ENCODE measurements at places on chromosomes 5 and 9. TPM values are rescaled to one million over a fixed set of nuclear protein-coding genes. Genes with fewer than 3 reads are reported as not detected.
A peak's percentile ranks its signal among the peaks of the same experiment; 100 is the strongest.

DNA sequence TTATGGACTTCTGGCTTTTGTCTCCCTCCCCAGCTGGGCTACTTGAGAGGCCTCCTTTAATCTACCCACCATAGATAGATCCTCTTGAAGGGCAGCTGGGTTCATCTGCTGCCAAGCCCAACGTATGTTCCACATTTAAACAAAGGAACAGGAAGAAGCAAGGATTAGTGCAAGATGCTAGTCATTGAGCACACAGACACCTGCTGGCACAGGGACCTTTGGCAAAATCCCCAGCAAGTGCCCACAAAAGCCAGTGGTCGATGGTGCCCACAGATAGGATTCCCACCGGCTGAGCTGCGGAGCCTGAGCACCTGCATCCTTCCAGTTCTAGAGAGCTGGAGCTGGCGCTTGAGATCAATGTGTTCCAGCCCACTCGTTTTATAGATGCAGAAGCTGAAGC lies 57.7 kb upstream of the SHB start:
- no peak overlapping the region for H3K4me3 ChIP-seq
- no peak overlapping the region for H3K27ac ChIP-seq
- peaks cover 8% of the 10 kb centered on the region for H3K27me3 ChIP-seq
- H3K4me1 ChIP-seq = no peaks in the 10 kb centered on the region

GRCh38 chr5:35484241-35484640 lies 133.4 kb upstream of the SPEF2 start:
- peaks cover 6% of the 10 kb centered on the region for H3K4me1 ChIP-seq
- no peaks in the 10 kb centered on the region for H3K27me3 ChIP-seq
- H3K27ac ChIP-seq = no peak overlapping the region
- H3K4me3 ChIP-seq = no peak overlapping the region

DNA sequence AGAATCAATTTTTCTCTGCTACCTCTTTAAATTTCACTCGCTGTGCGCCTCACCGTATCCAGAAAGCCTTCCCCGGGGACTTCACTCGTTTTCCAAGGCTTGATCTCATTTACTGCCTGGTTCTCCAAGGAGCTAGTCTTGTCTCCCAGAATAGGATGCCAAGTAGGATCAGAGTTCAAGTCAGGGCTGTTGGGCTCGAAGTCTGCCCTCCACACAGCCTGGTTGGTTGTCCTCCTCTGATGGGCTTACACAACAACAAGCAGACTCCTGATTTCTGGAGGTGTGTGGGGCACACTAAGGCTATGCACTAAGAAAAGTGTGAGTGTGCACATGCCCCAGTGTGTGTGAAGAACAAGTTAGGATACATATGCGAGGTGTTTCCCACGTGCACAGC lies 14.0 kb upstream of the TNIP1 start:
- peaks cover 74% of the 10 kb centered on the region for H3K4me1 ChIP-seq
- peaks cover 11% of the 10 kb centered on the region for H3K36me3 ChIP-seq
- DNase-seq = no peak
- H3K4me3 ChIP-seq = peak overlapping the region; percentile 13

DNA sequence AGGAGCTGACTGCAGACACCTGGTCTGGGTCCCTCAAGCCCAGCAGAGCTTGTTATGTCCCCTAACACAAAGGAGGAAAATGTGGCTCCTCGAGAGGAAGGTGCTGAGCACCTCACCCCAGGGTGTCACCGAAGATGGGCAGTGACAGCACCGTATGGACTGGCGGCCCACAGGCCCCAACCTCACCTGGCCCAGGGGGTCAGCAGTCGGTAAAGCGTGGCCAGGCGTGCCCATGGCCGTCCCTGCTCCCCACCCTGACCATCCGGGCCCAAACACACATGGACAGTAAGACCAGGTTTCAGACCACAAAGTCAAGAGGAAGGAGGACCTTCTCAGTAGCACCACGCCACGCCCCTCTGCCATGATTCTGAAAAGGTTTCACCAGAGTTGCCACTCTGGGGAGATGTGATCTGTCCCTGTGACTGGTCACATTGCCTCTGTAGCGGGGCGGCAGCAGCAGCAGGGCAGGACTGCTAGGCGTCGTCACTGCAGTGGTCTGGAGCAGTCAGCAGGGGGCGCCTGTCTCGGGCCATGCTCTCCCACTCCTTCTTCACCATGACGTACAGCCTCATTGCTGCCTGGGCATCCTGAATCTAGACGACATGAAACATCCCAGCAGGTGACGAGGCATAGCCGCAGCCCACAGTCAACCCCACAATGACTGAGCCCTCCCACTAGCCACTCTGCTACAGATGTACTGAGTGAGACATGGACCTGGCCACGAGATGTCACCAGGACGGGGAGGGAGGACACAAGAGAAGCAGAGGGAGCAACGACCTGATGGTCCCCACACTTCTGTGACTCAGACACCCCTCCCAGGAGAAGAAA lies 11.1 kb downstream of the REXO4 start:
- H3K4me1 ChIP-seq = peaks cover 14% of the 10 kb centered on the region
- H3K27me3 ChIP-seq = no peaks in the 10 kb centered on the region
- peak overlapping the region; percentile 83 for H3K27ac ChIP-seq

The NUTM2G gene
- not detected for total RNA-seq

- no peaks in the 10 kb centered on the region for H3K36me3 ChIP-seq
- no peak overlapping the region for H3K4me3 ChIP-seq
- DNase-seq = no peak
- no peak overlapping the region for H3K27ac ChIP-seq
- H3K4me1 ChIP-seq = no peaks in the 10 kb centered on the region
Measured at GRCh38 chr5:52870448-52870847, 82.7 kb downstream of the ITGA1 start.

DNA sequence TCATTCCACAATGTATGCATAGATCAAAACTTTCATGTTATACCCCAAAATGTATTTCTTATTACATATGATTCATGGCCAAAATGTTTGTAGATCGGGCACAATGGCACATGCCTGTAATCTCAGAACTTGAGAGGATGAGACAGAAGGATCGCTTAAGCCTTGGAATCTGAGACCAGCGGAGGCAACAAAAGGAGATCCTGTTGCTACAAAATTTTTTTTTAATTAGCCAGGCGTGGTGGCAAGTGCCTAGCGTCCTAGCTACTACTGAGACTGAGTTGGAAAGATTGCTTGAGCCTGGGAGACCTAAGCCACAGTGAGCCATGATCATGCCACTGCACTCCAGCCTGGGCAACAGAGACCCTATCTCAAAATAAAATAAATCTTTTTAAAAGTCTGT lies 89.9 kb downstream of the MAPKAP1 start:
- H3K36me3 ChIP-seq = no peaks in the 10 kb centered on the region
- no peaks in the 10 kb centered on the region for H3K27me3 ChIP-seq
- H3K4me1 ChIP-seq = peaks cover 18% of the 10 kb centered on the region
- DNase-seq = no peak
- no peak overlapping the region for H3K27ac ChIP-seq
- no peak overlapping the region for H3K4me3 ChIP-seq

DNA sequence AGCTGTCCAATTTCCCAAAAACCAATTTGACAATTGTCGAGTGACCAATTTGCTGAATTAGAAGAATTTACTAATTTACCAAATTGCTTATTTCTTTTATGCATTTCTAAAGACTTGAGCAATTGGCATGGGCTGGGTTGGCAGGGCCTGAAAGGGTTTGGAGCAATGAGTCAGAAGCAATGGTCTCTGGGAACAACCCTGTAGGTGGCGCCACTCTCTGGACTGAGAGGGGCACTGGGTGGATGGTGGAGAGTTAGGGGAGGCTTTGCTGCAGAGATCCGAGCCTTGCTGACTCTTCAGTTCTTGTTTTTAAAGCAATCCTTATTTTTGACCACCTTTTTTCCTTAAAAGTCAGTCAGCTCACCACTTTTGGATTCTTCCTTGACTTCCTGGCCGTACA lies 71.5 kb upstream of the RPS23 start:
- H3K27me3 ChIP-seq = no peaks in the 10 kb centered on the region
- H3K36me3 ChIP-seq = no peaks in the 10 kb centered on the region
- no peak overlapping the region for H3K27ac ChIP-seq
- H3K4me1 ChIP-seq = peaks cover 8% of the 10 kb centered on the region
- no peak overlapping the region for H3K4me3 ChIP-seq

- H3K4me3 ChIP-seq = peak overlapping the region; percentile 58
- no peaks in the 10 kb centered on the region for H3K27me3 ChIP-seq
- no peak for DNase-seq
- peaks cover 92% of the 10 kb centered on the region for H3K4me1 ChIP-seq
- H3K27ac ChIP-seq = peak overlapping the region; percentile 100
- H3K36me3 ChIP-seq = peaks cover 48% of the 10 kb centered on the region
Measured at GRCh38 chr9:89418474-89418845, 79.5 kb downstream of the SEMA4D start.

DNA sequence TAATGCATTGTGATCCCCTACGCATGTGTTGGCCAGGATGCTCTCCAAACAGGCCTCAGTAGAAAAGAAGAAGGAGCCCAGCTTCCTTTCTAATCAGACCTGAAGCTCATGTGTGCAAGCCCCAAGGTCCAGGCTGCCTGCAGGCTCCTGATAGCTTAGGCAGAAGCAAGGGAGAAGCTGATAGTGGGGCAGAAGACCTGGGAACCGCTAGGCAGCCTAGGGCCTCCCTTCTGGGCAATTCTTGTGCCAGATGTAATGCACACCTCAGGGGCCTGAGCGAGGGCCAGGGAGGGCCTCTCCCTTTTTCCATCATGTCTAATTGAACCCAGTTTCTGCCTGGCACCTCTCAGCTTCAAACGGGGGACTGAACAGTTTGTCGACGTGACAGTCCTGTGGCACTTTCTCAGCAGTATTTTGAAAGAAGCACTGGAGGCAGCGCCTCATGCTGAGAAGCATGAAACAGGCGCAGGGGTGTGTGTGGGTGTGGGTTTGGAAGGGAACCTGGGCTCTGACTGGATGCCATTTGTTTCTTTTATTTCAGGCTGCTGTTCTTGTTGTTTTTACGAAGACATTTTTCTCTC lies 212.8 kb downstream of the PIK3R1 start:
- peaks cover 57% of the 10 kb centered on the region for H3K4me1 ChIP-seq
- DNase-seq = no peak
- no peak overlapping the region for H3K27ac ChIP-seq
- no peaks in the 10 kb centered on the region for H3K36me3 ChIP-seq

DNA sequence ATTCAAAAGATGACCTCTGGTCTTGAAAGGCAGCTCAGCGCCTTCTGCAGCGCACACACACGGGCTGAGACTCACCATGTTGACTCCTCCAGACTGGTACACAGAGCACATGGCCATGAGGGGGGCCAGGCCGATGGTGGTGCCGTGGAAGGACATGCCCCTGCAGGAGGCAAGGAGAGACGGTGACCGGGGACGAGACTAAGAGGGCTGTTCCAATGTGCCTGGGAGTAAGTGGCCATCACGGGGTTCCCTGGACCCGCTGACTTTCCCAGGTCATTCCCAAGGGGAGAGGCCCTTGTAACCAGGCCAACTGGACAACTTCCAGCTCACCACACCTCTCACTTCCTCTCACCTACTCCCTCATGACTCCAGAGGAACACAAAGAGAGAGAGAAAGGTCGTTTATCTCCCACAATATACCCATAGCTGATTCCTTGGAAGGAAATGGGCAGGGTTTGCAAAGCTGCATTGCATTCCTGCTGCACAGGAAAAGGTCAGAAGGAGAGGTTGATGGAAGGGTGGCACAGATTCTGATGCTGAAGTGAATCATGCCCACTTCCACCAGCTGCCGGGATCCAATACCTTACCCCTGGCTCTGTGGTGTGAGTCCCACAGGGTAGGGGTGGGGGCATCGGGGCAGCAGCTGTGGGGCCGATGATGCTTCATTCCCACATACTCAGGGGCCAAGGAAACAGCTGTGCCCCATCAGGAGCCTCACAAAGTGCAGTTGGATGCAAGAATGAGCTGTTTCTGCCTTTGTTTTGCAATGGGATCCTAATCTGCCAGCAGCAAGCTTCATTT lies 47.2 kb downstream of the NIPAL4 start:
- H3K27me3 ChIP-seq = no peaks in the 10 kb centered on the region
- H3K27ac ChIP-seq = no peak overlapping the region
- no peak for DNase-seq

DNA sequence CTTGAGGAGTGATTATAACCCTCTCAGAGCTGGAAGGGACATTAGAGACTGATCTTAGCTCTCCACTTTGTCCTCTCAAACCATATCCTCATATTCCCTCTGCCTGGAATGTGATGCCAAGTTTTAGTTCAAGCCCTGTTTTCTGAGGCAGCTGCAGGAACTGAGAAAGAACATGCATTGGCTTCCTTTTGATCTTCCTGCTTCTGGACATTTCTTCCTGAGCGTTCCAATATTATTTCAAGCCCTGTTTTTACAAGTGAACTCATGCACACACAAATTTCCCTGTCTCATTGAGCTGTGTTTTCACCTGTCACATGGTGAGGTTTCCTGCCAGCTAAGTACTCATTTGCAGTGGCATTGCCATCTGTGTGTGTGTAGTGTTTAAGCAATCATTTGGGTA lies 17.0 kb downstream of the FOCAD start:
- no peak overlapping the region for H3K27ac ChIP-seq
- no peak overlapping the region for H3K4me3 ChIP-seq
- no peak for DNase-seq
- H3K36me3 ChIP-seq = no peaks in the 10 kb centered on the region

The PIGO gene
- 20.9 TPM for total RNA-seq

DNA sequence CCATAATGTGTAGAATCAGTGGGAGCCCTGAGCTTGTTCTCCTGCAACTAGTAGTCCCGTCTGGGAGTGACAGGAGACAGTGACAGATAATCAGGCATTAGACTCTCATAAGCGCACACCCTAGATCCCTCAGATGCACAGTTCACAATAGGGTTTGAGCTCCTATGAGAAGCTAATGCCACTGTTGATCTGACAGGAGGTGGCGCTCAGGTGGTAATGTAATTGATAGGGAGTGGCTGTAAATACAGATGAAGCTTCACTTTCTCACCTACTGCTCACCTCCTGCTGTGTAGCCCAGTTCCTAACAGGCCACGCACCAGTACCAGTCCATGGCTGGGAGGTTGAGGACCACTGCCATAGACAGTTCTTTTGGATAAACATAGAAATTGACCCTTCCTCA lies 188.7 kb downstream of the ROR2 start:
- no peaks in the 10 kb centered on the region for H3K4me1 ChIP-seq
- H3K4me3 ChIP-seq = no peak overlapping the region
- DNase-seq = no peak
- peaks cover 11% of the 10 kb centered on the region for H3K27me3 ChIP-seq
- no peaks in the 10 kb centered on the region for H3K36me3 ChIP-seq

- H3K27me3 ChIP-seq = no peaks in the 10 kb centered on the region
- no peaks in the 10 kb centered on the region for H3K4me1 ChIP-seq
- no peak overlapping the region for H3K27ac ChIP-seq
Measured at GRCh38 chr9:65430221-65430620, 145.2 kb upstream of the FOXD4L5 start.

DNA sequence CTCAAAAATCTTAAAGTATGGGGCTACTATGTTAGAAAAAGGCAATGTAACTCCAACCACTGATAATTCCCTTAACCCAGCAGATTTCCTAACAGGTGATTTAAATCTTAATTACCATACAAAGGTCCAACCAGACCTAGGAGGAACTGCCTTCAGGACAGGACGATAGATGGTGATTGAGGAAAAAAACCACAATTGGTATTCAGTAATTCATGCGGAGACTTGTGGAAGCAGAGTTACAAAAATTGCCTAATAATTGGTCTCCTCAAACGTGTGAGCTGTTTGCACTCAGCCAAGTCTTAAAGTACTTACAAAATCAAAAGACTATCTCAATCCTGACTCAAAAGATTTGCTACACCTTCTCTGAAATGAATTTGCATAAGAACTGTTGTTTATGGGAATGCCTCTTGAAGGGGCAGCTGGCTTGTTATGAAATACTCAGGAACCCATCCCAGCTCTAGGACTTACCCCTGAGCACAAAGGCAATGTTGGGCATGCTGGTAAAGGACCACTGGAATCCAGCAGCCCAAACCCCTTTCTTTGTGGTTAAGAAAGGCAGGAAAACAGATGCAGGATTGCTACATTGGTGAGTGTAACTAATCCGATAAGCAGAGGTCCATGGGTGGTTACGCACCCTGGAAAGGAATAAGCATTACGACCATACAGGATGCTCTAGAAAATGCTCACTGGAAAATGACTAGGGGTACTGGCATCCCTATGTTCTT lies 26.7 kb upstream of the EPB41L4A start:
- no peak for DNase-seq
- H3K4me1 ChIP-seq = no peaks in the 10 kb centered on the region

The WNT8A gene
- total RNA-seq = not detected
